Fibroblast of skin of scalp (primary cell): ENCODE measurements at places on chromosomes 5 and 9.
A peak's percentile ranks its signal among the peaks of the same experiment; 100 is the strongest.

DNA sequence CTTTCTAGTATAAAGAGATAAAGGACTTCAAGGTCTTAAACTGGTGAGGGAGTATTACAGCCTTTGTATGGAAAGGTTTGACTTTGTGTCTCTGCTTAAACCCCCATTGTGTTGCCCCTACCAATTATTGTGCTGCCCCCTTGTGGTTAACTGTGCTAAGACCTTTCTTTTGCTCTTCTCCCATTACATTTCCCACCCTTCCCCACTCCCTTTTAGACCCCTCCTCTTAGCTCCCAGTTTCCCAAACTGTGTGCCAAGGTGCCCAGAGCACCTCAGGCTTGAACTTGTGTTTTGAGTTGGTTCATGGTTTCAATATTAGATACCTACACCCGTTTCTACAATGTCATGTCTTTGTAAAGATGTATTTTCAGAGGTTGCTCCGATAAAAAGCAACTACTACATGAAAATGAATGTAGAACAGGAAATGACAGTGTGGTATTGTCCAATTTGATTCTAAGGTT, 2.9 kb downstream of the JAK2 start:
- DNase-seq, result peak; percentile 76

DNA sequence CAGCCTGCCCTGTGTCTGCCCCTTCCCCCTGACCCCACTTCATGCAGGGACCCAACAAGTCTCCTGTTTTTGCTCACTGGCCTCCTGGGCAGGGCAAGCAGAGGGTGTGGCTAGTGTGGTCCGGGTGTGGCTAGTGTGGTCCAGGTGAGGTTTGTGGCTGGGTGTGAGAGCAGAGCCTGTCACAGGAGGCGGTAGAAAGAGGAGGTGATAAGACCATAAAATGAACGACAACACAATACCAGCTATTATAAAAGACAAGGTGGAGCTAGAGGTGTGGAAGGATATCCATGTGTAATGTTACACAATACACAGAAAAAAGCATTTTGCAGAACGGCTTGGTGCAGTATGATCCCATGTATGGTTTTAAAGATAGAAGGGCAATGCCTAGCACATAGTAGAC, 23.3 kb downstream of the SPRY4 start:
- DNase-seq, result no peak

DNA sequence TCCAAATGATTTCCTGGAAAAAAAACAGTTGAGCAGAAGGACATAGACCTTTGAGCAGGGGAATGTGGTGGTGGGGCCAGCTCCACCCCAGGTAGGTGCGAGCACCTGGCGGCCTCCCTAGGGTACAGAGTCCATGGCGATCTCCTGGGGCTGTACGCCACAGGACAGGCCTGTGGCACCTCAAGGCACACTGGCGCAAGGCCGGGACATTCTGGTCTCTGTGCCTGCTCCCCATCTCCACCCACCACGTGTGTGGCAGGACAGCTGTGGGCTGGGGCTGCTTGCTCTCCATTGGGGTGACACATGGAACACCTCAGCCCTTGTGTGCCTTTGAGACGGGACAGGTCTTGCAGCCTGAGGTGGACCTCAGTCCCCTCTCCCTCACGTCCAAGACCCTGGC, 25.2 kb downstream of the WNK2 start:
- DNase-seq, result no peak

GRCh38 chr5:42993516-42994245, 46.4 kb downstream of the ANXA2R start:
- peak; percentile 77 for DNase-seq

GRCh38 chr9:68974431-68974830, 39.5 kb downstream of the PRKACG start:
- no peak for DNase-seq

DNA sequence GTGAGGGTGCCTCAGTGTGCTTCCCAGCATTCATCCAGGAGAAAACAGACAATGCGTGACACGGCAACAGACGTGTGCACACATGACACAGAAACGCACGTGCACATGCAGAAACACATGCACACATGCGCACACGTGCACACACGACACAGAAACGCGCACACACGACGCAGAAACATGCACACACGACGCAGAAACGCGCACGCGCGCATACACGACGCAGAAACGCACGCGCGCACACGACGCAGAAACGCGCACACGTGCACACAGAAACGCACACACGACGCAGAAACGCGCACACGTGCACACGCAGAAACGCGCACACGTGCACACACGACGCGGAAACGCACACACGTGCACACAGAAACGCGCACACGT, 16.5 kb downstream of the TPPP start:
- no peak for DNase-seq

DNA sequence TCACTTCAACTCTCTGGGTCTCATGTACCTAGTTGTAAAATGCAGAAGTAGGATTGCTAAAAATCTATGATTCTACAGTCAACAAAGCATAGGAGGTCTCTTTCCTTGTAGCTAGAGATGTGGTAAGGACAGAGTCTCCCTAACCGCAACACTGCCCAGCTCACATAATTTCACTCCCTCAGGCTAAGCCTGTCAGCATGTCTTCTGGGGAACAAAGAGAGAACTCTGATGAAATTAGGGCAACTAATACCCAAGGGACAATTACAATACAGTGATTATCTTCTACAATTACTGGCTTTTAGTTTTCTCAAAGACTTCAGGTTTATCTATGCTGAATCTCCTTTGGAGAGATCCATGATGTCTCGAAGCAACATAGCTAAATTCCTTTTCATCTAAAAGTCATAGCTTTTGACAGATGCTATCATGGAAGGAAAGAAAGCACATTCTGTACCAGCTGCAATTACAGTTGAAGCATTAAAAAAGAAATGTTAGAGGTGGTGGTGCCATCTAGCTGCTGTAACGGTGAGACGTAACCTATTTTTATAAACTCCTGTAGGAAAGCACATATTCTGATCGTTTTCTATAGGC, 141.1 kb upstream of the TARS1 start:
- peak; percentile 73 for DNase-seq

DNA sequence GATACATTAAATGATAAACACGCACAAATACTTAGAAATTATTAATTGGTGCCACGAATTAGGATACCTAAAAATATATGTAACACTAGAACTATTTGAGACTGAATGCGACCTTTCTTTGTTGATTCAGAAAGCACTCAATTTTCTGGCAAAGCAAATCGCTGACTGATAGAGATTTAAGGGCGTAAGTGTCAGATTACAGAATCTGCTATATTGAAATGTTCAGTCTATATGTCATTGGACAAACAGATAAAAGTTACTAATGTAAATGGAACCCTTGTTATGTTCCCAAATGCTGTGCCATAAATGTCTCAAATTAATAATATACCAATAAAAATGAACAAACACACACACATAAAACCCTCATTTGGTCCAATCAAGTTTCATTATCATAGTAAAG, 137.9 kb downstream of the MPDZ start:
- DNase-seq, result peak; percentile 8

DNA sequence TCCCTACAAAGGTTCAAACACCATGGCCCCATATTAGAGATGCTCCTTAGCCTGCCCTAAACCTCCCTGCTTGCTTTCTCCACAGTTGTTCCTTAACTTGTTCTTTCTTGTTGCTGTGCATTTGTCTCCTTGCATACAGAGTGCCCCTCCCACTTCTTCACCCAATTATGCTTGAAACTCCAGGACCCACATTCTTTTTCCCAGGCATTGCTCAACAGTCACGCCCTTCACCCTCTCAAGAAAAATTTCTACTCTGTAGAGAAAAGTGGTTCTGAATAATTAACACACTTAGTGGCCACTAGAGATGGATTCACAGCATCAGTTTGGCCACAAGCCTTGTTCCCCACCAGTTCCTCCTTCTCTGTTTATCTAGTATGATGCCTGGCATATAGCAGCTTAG, 57.7 kb downstream of the NREP start:
- DNase-seq, result no peak

- DNase-seq, result no peak
These were observed 597.8 kb downstream of the EFNA5 start for GRCh38 chr5:107072967-107073366.

- DNase-seq, result no peak
These were observed 24.4 kb downstream of the ZNF131 start for GRCh38 chr5:43145071-43145470.

GRCh38 chr9:123568691-123569688, 213.0 kb downstream of the CRB2 start:
- peak; percentile 86 for DNase-seq

GRCh38 chr5:53431665-53432064, 48.8 kb upstream of the FST start:
- DNase-seq, result no peak

DNA sequence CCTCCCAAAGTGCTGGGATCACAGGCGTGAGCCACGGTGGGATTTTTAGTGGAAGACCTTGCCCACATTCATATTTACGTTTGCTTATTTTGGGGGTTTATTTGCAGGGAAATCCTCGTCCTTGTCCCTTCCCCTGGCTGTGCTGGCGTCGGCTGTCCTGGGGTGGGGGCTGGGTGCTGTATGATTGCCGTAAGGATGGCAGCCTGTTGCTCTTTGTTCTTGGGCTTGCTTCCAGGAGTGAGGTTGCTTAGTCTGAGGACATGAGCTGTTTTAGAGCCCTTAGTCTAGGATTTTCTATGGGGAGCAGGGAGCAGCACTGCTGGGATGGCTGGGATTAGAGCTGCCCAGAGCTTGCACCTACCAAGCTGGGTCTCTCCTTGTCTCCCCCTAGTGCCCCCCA, 85.8 kb upstream of the ASS1 start:
- no peak for DNase-seq

DNA sequence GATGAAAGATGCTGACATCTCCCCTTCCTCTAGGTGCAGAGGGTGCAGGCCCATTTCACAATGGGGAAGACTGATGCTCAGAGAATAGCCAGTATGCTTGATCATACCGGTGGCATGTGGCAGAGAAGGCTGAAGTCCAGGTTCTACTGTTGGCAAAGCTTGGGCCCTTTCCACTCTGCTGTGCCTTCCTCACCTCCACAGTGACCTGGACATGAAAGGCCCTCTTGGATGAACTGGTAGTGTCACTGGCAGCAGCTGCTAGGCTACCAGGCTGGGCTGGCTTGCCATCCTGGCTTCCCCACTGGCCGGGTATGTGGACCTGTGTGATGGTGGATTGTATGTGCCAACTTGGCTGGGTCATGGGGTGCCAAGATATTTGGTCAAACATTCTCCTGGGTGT, 92.0 kb downstream of the GADD45G start:
- no peak for DNase-seq

DNA sequence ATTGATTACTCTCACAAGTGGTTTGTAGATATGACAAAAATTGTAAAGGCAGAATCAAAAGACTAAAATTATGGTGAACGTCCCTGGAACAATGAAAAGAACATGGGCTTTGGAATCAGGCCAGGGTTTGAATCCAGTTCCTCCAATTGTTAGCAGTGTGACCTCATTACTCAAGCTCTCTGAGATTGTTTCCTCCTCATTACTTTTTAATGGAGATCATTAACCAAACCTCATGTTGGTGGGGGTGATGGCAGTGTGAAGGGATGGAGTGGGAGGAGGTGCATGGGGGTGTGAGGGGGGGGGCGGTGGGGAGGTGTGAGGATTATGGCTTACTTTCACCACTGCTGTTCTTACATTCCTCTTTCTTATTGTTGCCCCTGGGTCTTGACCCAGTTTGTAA, 44.1 kb upstream of the FOXE1 start:
- no peak for DNase-seq

DNA sequence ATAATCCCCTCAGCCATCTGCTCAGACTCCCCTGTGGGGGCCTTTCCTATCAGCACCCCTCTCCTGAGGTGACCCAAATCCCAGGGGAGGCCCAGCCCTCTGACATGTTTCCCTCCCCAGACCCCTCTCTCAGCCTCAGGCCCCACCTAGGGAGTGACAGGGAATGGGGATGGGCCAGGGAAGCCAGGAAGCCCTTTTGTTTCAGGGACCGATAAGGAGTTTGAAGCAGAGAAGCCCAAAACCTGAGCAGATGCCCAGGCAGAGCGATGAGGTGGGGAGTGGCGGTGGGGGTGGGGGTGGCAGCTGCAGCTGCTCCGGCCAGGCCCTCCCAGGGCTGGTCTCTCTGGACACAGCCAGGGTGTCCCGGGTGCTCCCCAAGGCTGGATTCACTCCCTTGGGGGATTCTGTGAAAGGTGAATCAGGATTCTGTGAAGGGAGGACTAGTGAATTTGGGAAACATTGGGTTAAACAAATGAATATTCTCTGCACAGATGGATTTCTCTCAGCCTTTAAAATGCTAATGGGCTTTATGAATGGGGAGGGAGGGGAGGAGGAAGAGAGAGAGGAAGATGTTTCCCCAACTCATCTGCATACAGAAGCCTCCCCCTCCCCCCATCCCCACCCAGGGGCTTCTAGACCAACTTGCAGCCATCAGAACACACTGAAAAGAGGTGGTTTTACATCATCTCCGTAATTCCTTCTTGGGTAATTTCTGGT, 17.4 kb downstream of the AKNA start:
- no peak for DNase-seq

DNA sequence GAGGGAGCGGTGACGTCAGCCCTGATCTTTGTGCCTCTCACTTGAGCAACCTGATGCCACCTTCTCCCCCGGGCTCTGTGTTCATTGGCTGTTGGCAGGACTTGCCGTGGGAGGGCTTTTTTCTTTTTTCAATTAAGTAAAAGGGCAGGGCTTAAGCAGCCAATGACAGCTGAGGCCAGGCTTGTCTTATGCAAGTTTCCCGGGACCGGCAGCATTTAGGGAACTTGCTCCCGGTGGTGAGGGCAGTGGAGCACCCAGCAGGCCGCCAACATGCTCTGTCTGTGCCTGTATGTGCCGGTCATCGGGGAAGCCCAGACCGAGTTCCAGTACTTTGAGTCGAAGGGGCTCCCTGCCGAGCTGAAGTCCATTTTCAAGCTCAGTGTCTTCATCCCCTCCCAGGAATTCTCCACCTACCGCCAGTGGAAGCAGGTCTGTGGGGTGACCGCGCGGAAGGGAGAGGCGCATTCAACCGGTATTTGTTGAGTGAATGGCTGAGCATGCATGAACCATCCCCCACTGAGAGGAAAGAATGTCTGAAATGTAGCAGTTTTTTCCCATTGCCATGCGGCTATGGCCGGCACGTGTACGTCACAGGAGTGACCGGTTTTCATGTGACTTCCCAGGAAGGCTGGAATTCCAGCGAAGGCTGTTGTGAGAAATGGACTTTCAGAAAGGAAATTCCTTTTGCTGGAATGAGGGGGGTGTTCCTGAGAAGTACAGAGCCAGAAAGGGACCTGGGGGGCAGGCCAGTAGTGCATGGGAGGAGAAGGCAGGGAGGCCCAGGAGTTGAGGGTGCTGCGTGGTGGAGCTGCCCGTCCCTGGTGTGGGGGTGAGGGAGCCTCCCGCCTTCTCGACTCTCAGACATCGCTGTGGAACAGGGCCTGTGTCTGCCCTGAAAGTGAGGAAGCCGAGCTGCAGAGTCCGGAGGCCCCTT, 29.0 kb downstream of the PTGES2 start:
- peak; percentile 98 for DNase-seq
